Stimulated activated CD8-positive, alpha-beta memory T cell treated with anti-CD3 and anti-CD28 coated beads, Interleukin-2, amount 100 ng/mL, for 1 hour (primary cell): ENCODE measurements at places on chromosomes 5 and 9.

- DNase-seq, result no peak
These were observed 58.1 kb upstream of the KLF9 start for GRCh38 chr9:70472268-70473249.

DNA sequence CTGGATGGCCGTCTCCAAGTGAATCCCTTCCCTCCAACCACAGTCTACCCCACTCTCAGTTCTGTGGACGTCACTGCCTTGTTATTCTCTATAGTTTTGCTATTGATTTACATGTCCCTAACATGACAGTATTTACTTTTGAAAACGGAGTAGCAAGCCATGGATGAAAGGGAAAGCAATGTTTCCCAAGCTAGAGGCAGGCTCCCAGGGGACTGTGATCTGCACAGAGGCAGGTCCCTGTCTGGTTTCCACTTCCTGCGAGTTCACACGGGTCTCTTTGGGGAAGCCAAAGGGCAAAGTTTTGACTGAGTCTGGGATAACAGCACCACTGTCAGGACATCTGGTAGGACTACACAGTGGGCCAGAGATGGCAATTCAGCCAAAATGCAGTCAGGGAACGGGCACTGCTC lies 12.7 kb downstream of the C9orf153 start:
- no peak for DNase-seq

- no peak for DNase-seq
These were observed 170.0 kb downstream of the TMEM38B start for GRCh38 chr9:105864248-105864898.

DNA sequence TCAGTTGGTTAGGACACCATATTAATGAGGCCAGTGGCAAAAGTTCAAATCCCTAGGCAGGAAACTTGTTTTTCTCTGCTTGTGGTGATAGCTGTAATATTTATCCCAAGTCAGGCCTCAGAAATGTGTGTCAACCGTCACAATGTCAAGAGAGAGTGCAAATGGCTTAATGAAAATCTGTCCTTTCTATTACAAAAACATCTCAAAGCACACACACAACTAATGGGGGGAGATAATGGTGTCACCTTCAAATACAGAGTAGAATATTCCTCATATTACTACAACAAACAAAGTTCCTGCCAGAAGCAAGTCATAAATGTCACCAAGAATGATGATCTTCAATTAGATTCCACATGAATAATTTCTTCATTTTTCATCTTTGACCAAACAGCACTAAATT lies 127.2 kb upstream of the MARCHF11 start:
- DNase-seq, result no peak

- no peak for DNase-seq
These were observed 214.9 kb upstream of the DAB2 start for GRCh38 chr5:39639618-39640089.

DNA sequence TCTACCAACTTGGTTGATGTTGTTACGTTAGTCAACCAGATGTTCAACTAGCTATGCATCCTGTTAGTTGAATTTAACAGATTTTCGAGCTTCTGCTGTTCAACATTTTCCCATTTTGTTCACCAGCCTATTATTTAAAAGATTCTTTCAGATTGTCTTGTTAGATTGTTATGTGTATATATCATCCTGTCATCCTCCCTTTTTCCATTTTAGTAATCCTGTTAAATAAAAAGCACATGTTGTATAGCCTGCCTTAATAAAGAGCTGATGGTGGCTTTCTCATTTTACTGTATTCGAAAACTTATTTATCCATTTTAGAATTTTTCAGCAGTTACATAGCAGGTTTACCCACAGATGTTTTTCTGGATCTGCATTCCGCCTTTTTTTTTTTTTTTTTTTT lies 4.3 kb downstream of the TMEFF1 start:
- DNase-seq, result no peak

- DNase-seq, result no peak
These were observed 198.0 kb downstream of the GNA14 start for GRCh38 chr9:77450085-77450475.

GRCh38 chr5:32753051-32753450 lies 41.9 kb downstream of the NPR3 start:
- no peak for DNase-seq

DNA sequence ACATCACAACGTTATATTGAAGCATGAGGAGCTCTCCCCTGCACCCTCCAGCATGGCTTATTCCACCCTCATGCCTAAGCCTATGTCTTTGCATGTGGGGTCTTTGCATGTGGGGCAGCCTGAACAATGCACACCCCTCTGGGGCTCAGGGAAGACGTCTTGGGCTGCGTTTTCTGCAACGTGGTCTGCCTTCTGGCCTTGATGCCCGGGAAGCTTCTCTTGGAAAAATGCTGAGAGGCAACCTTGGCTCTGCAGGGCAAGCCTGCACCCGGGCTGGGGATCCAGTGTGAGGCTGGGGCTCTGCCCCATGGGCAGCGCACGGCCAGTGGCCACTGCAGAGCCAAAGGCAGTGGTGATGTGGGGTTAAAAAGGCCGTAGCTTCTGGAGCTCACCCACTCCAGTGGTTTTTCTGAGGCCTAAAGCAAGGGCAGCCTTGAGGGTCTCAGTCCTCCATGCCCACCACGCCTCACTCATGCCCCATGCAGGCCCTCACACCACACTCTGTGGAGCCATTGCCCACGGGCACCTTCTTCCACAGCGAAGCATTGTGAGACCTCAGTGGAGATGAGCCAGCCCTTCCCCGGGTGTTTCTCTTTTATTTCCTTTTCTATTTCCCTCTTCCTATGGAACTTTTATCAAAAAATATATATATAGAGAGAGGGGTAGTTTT lies 112.2 kb downstream of the MRPL36 start:
- DNase-seq, result no peak

DNA sequence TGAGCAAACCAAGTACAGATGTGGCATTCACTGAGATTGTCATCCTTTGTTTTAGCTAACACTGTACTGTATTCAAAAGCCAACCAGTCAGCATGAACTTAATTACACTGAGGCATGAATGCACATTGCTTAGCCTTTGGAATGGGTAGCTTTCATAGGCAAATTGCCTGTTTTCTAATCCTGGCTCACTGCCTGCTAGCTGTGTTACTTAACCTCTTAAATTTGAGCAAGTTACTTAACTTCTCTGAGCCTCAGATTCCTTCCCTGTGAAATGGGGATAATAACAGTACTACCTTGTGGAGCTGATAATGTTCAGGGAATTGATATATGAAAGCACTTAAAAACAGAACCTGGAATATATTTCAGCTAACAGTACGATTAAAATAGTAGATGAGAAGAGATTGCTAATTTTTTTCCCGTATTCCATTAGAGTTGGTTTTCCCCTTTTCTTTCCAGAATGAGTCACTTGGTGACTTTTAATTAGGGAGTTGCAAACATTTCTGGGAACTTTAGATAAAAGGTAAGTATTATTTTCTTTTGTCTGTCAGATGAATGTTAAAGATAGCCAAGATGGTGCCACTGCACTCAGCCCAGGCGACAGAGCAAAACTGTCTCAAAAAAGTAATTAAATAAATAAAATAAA lies 43.9 kb downstream of the ARRDC3 start:
- DNase-seq, result no peak

GRCh38 chr9:125472926-125473701 lies 211.5 kb downstream of the GAPVD1 start:
- no peak for DNase-seq

GRCh38 chr5:1895739-1896420 lies 13.2 kb upstream of the IRX4 start:
- no peak for DNase-seq

DNA sequence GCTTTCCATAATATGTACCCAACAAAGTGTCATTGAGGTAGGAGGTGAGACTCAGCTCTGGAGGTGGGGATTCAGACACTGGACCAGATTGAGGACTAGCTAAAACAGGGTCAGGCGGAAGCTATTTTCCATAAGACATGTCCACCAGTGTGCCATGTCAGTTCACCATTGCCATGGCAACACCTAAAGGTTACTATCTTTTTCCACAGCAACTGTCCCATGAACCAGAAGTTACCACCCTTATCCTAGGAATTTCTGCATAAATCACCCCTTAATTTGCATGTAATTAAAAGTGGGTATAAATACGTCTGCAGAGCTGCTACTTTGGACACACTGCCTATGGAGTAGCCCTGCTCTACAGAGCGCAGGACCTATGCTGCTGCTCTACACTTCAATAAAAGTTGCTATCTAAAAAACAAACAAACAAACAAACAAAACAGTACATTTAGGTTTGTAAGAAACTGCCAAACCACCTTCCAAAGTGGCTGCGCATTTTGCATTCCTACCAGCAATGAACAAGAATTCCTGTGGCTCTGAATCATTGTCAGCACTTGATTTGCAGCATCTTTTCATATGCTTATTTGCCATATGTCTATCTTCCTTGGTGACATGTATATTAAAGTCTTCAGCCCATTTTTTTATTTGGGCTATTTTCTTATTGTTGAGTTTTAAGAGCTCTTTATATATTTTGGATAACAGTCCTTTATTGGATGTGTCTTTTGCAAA lies 18.0 kb upstream of the TRIM32 start:
- no peak for DNase-seq

GRCh38 chr5:79151942-79152671 lies 40.5 kb downstream of the BHMT start:
- no peak for DNase-seq

- DNase-seq, result no peak
These were observed 29.4 kb downstream of the DYNC2I2 start for GRCh38 chr9:128627127-128627715.

DNA sequence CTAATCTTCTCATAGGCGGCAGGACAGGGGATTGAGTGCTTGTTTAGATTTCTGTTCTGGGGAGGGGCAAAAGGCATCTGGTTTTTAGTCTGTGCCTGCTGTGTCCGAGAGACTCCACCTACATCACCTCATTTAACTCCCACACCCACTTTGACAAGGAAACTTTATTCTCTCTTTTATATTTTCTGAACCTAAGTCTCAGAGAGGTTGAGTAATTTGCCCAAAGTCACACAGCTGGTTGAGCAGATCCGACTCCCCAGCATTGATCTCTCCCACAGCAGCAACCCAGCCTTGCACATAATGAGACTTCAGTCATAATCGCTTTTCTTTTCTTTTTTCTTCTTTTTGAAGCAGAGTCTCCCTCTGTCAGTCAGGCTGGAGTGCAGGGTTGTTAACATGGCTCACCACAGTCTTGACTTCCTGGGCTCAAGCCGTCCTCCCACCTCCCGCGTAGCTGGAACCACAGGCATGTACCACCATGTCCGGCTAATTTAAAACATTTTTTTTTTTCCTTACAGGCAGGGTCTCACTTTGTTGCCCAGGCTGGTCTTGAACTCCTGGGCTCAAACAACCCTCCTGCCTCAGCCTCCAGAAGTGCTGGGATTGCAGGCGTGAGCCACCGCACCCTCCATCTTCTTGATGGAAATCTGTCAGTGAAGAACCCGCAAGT lies 36.5 kb upstream of the ANKRD33B start:
- no peak for DNase-seq

DNA sequence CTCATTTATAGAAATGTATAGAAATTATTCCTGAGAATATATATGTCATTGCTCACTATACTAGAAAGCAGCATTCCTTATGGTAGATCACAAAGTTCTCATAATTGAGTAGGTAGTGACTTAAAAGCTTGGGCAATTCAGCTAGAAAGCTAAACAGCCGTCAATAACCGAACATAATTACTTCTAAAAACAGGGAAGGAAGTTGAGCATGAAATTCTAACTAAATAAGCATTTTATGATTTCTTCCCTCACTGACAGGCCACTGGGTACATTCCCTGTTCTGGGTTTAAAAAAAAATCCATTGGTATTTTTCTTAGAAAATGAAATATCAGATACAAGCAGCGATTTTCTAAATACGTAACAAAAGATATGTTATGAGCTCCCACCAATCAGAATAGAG lies 91.1 kb upstream of the DAB2 start:
- no peak for DNase-seq

DNA sequence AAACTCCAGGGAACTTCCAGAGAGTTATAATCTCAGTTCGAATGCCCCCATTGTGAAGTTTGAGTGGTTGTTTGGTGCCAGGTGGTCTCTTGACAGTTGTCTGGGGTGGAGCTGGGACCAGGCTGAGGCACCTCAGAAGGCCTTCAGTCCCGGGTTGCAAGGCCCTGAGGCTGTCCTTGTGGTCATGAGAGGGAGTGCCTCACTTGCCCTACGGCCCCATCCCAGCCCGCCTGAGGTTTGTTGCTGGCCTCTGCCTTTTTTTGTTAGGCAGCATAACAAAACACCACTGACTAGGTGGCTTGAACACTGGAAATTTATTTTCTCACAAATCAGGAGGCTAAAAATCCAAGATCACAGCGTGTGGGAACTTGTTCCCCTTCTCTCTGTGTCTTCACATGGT lies 73.0 kb upstream of the PAPPA start:
- DNase-seq, result no peak

DNA sequence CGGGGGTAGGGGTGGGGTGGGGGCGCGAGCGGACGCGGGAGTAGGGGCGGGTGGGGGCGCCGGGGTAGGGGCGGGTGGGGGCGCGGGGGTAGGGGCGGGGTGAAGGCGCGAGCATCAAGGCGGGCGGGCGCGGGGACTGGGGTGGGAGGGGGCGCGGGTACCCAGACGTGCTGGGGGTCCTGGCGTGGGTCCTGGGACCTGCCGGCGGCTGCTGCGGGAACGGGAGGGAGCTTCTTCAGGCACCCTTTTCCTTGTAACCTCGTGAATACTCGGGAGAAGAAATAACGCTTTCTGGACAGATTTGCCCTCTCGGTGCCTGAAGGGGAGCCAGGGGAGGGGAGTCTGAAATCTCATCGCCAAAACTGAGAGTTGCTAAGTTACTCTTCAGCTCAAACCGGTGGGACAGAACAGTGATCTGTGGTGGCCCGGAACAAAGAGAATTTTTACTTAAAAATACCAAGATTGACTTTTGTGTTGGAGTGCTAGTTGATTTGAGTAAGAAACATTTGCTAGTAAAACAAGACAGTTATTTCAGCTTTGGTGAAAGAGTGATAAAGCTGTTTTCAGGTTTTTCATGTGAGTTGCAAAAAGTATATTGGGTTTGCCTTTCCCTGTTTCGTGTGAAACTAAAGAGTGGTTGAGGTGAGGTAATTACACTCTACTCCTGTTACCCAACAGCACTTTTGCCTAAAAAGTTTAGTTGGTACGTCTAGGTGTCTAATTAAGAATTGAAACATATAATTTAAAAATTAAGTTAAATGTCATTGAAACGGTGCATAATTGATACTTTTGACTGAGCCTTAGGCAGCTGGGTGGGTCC lies 643 bp downstream of the PLEKHG4B start:
- no peak for DNase-seq

DNA sequence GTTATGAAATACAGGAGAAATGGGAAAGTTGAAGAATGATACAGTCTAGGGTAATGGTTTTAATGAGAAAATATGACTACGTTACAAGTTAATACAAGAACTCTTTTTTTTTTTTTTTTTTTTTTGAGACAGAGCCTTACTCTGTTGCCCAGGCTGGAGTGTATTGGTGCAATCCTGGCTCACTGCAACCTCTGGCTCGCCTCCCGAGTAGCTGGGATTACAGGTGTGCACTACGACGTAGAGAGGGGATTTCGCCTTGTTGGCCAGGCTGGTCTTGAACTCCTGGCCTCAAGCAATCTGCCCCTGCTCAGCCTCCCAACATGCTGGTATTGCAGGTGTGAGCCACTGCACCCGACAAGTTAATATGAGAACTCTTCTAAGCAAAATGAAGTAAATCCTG lies 77.1 kb upstream of the SELENOP start:
- no peak for DNase-seq
